ENCODE measurements at places on chromosomes 7 and 10.

GRCh38 chr7:123846217-123846891 lies 1.4 kb downstream of the HYAL4 start:
- no peak for DNase-seq

DNA sequence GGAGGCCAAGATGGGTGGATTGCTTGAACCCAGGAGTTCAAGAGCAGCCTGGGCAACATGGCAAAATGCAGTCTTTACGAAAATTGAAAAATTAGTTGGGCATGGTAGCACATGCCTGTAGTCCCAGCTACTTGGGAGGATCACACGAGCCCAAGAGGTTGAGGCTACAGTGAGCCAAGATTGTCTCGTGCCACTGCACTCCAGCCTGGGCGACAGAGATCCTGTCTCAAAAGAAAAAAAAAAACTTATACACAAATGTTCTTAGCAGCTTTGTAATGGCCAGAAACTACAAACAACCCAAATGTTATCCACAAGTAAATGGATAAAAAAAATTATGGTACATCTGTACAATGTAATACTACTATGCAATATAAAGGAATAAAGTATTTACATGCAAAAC lies 12.6 kb downstream of the NT5C2 start:
- DNase-seq, result no peak

DNA sequence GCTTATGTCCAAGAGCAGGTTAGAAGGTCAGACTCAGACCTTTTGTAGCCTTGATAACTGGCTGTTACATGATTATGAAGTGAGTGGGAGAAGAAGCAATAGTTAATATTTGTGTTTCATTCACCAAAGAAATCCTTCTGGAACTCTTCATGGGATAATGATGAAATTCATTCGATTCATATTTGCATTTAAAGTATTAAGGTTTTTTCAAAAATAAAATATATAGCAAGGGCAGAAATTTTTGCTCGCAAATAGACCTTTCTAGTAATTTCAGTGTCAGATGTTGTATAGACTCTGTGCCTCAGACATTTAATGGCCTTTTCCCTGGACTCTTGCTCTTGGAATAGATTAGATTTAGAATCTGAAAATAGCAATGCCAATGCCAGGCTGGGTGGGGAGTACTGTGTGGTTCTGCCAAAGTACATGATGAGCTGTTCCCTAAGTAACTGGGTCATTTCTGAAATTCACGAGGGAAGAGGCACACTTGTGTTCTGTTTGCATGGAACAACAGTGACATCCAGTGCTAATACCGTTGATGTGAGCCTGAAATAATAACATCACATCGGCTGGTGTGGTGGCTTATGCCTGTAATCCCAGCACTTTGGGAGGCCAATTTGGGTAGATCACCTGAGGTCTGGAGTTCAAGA lies 119.2 kb downstream of the MBL2 start:
- no peak for DNase-seq

DNA sequence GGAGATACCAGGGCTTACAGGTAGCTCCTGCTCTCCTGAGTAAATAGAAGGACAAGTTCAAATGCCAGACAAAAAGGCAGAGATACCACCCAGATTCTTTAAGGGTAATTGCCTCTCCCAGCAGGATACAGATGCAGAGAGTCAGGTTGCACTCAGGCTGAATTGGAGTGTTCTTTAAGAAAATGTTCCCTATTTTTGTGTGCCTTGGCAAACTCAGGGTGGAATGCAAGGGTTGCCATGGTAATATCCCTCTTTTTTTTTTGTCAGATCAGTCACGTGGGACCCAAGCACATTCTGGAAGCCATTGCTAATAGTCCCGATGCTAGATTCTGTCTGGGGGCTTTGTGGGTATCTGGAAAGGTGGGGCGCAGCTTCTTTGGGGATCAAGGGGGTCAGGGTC lies 628.0 kb downstream of the CALN1 start:
- DNase-seq, result no peak

DNA sequence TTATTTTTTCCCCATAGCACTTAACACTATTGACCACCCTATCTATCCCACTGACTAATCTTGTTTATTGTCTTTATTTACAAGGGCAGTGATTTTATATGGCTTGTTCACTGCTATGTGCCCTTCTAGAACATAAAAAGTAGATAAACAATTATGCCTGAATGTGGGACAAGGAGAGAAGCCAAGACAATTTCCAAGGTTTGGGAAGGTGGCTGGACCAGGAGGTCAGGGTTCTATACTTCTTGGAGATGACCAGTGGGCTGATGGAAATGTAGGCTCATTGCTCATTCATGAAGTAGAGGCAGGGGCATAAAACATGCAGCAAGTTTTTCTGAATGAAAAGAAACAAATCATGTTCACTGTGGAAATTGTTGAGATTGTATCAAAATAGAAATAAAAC lies 11.5 kb downstream of the IGFBP3 start:
- DNase-seq, result no peak

DNA sequence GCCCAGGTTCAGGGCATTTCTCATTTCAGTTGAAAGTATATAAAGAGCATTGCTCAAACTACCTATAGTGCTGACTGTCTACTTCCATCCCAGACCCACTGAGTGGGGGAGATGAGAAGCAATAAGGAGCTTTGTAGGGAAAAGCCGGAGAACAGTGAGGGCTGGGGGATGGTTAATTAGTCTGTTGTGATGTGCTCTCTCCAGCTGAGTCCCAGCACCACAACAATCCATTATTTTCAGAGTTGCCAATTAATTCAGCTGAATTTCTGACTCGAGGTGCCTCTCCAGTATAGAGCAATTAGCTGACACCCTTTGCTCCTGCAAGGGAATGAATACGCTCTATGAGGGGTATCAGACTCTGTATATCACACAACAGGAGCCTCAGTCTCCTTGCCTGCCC lies 1118.6 kb downstream of the SORCS3 start:
- DNase-seq, result no peak

GRCh38 chr10:125523347-125523746 lies 159.6 kb downstream of the TEX36 start:
- no peak for DNase-seq

GRCh38 chr10:124249812-124250432 lies 156.5 kb upstream of the CHST15 start:
- no peak for DNase-seq

DNA sequence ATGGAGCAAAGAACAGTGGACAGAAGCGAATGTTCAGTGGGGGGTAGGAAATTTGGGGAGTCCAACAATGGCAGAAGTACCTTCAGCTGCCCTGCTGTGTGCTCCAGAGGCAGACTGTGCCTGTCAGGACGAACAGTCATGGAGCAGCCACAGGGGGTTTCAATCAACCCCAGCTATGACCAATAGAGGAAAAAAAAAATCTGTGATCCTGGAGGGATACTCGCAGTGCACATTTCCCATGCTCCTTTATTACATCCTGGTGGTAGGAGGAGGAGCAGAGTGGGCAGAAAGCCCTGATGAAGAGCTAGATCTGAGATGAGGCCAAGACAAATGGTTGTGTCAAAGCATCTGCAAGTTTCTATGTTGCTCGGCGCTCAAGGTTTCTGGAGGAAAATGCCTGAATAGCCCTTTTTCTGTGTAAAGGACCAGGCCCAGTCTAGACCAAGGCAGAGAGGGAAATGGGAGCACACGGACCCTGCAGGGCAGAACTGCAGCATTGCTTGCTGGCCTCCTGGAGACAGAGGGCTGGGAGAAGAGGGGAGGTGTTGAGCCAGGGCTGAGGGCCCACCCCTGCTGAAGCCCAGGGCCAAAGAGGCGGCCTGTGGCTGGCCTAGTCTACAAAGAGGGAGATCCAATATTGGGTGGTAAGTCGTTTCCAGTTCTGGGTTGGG lies 201.5 kb downstream of the GRID1 start:
- no peak for DNase-seq

DNA sequence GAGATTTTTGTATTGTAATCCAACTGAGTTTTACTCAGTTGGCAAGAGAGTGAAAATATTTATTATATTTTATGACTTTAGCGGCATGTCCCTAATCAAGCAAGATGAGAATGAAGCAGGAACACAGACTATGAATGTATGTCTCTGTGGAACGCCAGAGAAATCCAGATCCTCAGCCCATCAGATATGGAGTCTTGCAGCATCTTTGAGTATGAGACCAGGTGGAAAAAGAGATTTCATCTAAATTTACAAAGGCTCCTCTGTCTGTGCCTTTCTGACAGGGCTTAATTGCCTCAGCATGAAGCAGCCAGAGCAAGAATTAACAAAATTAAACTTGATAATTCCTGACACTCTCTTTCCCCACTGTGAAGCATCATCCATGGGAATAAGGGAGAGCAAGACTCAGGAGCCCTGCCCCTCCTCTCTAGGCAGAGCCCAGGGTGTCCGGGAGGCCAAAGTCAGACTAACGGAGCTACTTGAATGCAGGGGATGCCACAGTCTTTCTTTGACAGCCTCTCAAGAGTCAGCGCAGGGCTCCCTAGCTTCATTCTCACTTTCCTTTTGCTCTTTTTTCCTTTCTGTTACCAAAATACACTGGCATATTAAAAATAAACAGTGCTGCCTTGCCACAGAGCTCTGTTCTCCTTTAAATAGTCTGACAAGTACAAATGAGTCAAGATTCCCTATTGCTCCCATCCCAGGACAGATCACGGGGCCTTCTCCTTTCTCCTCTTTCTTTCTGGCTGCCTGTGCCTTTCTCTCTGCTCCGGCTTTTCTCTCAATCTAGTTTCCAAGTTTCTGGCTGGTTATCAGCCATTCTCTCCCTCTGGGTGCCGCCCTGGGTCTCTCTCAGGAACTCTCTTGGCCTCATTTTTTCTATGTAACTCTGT lies 132.2 kb upstream of the INHBA start:
- no peak for DNase-seq

DNA sequence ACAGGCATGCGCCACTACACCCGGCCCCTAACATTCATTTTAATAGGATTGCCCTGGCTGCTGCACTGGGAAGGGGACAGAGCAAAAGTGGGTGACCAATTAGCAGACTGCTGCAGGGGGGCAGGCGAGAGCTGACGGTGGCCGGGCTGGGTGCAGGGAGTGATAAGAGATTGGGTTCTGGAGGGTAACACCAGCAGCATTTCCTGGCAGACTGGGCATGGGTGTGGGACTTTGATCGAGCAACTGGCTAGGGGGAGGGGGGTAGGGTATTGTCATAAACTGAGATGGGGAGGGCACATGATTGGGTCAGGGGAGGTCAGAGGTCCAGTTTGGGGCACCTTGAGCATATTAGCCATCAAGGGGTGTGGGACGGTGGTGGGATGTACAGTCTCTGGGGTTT lies 20.2 kb upstream of the AMZ1 start:
- DNase-seq, result no peak

DNA sequence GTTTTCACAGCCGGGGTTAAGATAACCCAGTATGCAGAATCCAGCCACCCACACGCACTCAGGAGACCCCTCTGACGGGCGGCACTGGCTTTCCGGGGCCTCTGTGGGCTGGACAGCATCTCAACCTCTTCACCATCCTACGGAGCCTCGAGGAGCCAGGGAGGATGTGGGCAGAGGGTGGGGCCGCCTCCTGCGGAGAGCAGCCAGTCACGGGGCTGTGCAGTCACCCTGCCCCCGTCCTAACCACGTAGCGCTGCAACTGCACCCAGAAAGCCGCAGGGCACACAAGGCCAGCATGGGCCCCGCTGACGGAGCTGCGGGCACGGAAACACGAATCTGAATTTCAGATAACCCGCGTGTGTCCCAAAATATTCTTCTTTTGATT lies 270.3 kb downstream of the ELFN1 start:
- peak; percentile 76 for DNase-seq

DNA sequence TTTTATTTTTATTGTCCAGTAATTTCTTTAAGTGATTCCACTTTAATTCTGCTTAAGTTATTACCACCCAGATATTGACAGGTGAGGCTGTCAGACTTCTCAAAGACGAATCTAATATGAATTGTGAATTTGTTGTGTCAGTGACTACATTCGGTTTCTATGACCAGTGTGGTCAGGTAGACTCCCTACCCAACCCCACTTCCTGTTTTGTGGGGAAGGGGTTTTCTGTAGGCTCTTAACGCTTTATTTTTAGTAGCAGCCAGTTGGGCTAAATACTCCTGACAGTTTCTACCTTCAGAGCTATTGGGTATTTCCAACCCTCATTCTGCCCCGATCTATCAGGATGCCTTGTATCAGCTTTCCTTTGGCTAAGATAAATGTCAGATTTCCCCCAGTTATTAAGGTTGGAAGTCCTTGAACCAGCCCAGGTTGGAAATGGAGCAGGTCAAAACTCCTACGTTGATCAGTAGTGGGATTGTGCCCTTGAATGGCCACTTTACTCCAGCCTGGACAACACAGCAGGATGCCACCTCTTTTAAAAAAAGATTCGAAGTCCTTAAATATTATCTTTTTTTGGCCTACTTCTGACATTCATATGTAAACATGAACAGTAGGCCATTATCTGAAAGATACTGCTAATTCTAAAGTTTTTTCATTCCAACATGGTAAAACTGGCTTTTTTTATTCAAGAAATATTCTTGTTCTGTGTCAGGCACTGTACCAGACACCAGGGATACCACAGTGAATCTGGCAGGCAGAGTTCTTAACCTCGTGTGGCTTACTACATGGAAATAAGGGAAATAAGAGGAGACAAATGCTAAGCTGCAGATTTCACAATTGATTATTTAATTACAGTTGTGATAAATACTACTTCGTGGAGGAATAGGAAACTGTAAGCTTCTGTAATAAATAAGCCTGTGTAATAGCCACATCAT lies 133.3 kb upstream of the SAMD8 start:
- DNase-seq, result no peak

- no peak for DNase-seq
Observed at GRCh38 chr7:48255046-48255445, 83.8 kb downstream of the ABCA13 start.
